Breast epithelium (tissue), 4 donors: ENCODE measurements at places on chromosomes 4 and X.

DNA sequence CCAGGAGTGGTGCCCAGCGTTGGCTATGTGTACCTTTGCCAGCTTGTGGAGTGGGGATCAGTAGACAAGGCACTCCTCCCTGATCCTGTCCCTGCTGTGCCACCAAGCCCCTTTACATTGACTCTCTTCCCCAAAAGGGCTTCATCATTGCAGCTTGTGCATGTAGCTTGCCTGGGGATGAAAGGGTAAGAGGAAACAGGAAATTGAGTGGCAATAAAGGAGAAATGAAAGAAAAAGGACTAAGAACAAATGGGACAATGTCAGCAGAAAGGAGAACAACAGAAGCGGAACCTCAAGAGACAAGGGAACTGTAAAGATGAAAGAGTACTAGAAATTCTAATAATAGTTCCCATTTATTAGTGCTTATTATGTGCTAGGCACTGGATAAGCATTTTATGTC, 8.7 kb upstream of the IL13RA1 start:
- no peak for DNase-seq

- DNase-seq = no peak
Measured at GRCh38 chr4:10816571-10816970, 132.0 kb upstream of the CLNK start.

DNA sequence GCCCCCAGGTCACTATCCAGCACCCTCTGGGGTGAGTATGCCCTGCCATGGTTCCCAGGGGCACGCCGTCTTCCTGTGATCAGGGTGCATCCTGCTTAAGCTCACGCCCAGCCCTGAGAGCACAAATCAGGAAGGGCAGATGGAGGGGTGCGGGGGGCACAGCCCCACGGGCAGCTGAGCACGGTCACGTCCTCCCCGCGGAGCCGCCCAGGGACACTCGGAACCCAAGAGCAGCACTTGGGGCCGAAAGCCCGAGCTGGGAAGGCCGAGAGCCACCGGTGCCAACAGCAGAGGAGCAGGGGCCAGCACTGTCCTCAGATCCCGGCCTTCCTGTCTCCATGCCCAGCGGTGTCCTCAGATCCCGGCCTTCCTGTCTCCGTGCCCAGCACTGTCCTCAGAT, 21.5 kb downstream of the NELFA start:
- DNase-seq = no peak

DNA sequence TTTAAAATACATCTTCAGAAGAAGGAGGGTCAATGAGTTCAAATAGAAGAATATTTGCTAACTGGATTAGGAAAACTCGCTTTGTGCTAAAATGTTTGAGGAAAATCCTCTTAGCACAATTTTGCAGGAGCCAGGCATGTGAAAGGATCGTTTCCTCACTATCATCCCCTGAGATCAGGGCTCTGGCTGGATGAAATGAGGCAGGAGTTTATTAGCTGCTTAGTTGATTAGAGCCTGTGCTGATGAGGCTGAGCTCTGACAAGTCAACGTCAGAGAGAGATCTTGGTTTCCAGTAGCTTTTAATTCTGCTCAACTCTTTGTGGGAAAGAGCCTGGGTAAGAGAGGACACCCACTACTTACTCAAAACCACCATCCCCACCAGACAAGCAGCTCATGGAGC, 8.0 kb upstream of the DRD5 start:
- no peak for DNase-seq

- no peak for DNase-seq
Measured at GRCh38 chr4:14874990-14875389, 127.3 kb upstream of the CPEB2 start.

- DNase-seq = no peak
Measured at GRCh38 chrX:130108647-130109428, 1.5 kb downstream of the ELF4 start.

DNA sequence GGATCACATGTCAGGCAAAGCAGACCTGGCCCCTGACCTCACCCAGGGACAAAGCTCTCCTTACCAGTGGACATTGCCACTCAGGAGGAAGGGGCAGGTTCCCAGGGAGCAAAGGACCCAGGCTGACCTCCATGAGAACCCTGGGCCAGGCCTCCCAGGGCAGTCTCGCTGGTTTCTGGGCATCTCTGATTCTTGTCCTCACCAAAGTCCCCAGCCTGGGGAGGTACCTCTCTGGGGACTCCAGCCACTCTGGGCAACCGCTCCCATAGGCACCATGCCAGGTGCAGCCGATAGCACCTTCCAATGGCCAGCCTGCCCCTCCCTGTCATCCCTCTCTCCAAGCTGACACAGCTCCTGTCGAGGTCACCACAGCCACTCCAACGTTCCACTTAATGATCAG, 7.9 kb downstream of the EVC2 start:
- DNase-seq = no peak

GRCh38 chr4:41394481-41394894, 137.8 kb downstream of the UCHL1 start:
- DNase-seq = no peak

DNA sequence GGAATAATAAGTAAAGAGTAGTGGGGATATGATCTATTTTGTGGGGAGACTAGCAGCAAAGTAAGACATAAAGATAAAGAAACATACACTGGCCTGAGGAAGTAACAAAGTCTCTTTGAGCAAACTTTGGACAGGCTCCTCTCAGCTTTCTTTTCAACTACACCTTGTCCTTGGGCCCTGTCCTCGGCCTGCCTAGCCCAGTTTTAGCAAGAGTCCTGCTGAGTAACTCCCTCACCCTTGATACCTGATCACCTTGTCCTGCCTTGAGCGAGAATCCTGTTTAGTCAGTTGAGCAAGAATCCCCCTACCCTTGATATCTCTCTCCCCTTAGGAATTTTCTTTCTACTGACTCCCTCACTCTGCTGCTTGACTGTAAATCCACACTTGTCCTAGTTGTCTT, 11.5 kb downstream of the HNRNPH2 start:
- DNase-seq = no peak

- DNase-seq = no peak
Measured at GRCh38 chr4:86496094-86497080, 97.7 kb upstream of the PTPN13 start.

DNA sequence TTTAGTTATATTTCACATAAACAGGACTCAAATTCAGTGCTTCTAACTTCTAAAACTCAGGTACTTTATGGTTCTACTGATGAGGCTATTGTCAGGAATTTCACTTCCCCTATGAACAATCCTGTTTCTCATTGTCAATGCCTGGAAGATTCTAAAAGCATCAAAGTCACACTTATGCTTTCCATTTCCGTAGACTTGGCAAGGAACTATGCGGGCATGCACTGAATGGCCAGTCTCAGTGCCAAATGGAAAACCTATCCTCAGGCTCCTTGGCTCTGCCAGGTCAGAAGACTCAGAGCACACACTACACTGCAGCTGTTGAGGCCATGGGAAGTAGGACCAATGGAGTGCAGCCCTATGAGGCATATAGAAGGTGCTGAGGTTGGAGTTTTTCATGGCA, 97.0 kb upstream of the PTPN13 start:
- no peak for DNase-seq

- no peak for DNase-seq
Measured at GRCh38 chr4:78956975-78957374, 17.7 kb upstream of the PAQR3 start.

DNA sequence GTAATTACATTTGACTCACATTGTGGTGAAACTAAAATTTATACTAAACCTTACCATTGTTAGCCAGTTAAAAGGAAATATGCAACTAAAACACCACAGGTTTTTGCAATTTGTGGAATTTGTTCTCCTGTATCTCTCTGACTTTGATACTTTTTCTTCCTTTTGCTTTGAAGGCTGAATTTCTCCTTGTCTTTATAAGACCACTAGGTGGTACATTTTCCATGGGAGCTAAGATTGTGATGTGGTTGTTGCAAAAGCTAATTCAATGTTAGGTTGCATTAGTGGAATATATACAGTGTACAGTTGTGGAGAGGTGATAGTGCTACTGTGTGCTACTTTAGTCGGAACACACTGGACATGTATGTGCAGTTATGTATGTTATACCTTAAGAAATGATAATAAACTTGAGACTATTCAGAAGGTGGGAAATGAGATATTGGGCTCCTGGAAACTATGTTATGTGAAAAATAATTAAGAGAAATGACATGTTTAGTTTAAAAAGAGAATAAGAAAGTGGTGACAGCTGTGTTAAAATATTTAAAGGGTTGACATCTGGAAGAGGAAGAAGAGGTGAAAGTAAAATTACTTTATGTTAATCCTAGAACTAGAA, 70.3 kb downstream of the ARL9 start:
- no peak for DNase-seq

- DNase-seq = no peak
Measured at GRCh38 chr4:109547394-109547793, 12.7 kb upstream of the MCUB start.

DNA sequence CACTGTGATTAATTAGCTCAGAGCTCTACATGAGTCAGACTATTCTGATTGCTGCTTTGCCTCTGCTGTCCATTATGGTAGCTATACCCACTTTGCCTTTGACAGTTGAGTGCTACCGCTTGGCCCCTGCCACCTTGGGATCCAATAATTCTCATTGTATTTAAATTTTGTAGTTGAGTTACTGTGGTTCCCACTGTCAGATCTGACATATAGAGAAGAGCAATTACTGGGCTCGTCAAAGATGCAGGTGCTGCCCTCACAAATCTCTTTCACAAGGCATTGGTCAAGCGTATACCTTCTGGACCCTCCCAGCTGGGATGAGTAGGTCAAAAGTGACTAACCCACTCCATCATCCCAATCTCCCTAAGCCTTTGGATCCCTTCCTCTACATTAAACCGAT, 18.3 kb upstream of the PRDM8 start:
- no peak for DNase-seq

GRCh38 chr4:30720021-30720660, at the start of gene PCDH7:
PCDH7 (plus strand) TSS chr4:30720369; CDS start chr4:30721423, 1,054 bp downstream.
- DNase-seq = no peak

- no peak for DNase-seq
Measured at GRCh38 chrX:137387646-137388045, 178.3 kb upstream of the ZIC3 start.

DNA sequence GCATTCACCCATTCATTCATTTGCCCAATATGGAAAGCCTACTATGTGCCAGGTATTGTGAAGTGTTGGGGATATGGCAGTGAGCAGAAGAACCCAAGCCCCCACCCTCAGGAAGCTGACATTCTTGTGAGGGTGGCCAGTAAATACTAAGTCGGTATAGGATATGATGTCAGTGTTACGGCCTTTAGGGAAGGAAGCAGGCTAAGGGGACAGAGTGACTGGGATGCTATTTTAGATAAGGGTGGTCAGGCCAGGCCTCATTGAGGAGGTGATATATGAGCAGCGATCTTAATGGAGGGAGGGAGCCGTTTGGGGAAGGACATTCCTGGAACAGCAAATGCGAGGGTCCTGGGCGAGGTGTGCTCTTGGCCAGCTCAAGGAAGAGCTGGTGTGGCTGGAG, 2.0 kb downstream of the ATP6AP1 start:
- no peak for DNase-seq

DNA sequence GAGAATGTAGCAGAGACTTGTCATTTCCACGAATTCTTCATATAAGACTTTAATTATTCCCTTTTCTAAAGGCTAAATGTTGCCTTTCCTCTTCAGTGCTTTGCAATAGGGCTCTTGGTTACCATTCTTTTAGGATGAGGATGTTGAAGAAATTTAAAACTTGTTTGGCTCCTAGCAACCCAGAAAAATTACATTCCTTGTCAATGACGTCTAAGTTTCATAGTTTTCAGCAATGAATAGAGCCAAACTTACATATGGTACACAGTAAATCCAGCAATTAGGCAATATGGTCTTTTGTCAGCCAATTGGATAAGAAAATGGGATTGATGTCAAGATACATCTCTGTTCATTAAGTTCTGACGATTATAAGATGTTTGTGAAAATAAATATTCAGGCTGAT, 1639.6 kb upstream of the PCDH10 start:
- no peak for DNase-seq

DNA sequence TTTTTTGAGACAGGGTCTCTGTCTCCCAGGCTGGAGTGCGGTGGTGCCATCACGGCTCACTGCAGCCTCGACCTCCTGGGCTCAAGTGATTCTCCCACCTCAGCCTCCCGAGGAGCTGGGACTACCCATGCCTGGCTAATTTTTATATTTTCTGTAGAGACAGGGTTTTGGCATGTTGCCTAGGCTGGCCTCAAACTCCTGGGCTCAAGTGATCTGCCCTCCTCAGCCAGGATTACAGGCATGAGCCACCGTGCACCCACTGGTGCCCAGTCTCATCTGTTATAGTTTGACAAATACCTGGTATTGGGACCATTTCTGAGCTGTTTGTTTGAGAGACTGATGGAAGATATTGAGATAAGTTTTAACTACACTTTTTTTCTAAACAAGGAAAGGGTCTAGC, 57.5 kb upstream of the SMIM10 start:
- no peak for DNase-seq

- no peak for DNase-seq
Measured at GRCh38 chrX:10495677-10496076, 124.7 kb downstream of the MID1 start.

DNA sequence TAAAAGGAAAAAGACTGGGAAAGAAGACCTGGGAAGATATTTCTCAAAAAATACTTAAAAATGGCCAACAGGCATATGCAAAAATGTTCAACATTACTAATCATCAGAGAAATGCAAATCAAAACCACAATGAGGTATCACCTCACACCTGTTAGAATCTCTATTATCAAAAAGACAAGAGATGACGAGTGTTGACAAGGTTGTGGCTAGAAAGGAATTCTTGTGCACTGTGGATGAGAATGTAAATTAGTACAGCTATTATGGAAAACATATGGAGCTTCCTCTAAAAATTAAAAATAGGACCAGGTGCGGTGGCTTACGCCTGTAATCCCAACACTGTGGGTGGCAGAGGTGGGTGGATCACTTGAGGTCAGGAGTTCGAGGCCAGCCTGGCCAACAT, 50.0 kb downstream of the C4orf46 start:
- no peak for DNase-seq

DNA sequence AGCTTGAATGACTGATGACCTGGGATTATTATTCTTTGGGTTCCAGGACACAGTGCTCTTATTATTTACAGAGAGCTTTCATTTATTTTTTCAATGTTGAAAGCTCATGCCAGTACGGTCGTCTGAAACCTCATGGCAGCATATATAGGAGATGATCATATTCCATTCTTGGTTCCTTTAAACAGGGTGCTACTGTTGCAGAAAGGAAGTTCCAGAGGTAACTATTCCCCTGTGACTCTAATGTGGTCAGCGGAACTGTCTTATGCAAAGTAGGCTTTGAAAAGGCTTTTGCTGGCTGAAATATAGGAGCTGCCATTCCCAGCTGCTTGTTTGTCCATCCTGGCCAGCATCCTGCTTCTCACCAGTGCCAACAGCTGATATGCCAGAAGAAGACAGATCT, 208.3 kb upstream of the LEF1 start:
- no peak for DNase-seq
